ENCODE measurements at places on chromosomes 12 and 14. TPM values are rescaled to one million over a fixed set of nuclear protein-coding genes. Genes with fewer than 3 reads are reported as not detected.
A peak's percentile ranks its signal among the peaks of the same experiment; 100 is the strongest.

LHX5 gene
- 0.30 TPM for total RNA-seq

MYF5 gene
- not detected for total RNA-seq

- no peak overlapping the region for H3K27ac ChIP-seq
- peaks cover 2% of the 10 kb centered on the region for H3K36me3 ChIP-seq
- DNase-seq = no peak
- H3K27me3 ChIP-seq = no peaks in the 10 kb centered on the region
- no peak overlapping the region for H3K4me3 ChIP-seq
These were observed 10.4 kb downstream of the WDR20 start for GRCh38 chr14:102150083-102150482.

DNA sequence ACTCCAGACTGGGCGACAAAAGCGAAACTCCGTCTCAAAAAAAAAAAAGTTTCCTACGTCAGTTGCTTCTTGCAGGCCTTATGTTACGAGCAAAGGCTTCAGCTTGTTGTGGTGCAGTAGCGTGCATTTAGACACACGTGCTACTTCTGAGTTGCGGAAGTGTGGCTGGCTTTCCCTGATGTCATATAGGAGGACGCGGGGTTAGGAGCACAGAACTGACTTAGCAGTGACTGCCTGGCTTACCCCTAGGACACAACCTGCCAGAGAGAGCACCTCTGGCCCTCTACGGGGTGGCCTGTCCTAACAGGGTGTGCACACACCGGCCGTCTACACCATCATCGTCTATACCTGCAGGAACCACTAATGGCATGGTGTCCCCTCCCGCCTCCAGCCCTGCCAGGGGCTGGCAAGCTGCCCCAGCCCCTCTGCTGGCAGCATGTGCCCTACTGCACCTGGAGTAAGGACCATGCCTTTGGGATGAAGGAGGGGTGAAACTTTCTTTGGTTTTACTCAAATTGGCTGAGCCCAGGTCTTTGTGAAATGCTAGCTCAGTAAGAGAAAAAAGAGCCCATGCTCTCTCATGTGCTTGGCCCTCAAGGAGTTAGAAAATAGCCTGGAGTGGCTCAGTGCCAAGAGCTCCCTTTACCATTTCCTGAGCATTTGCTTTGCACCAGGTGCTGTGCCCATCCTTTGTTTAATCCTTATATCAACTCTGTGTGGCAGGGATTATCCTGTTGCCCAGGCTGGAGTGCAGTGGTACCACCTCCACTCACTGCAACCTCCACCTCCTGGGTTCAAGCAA, 1.7 kb upstream of the GPR68 start:
- H3K27me3 ChIP-seq = no peaks in the 10 kb centered on the region
- no peaks in the 10 kb centered on the region for H3K36me3 ChIP-seq

DNA sequence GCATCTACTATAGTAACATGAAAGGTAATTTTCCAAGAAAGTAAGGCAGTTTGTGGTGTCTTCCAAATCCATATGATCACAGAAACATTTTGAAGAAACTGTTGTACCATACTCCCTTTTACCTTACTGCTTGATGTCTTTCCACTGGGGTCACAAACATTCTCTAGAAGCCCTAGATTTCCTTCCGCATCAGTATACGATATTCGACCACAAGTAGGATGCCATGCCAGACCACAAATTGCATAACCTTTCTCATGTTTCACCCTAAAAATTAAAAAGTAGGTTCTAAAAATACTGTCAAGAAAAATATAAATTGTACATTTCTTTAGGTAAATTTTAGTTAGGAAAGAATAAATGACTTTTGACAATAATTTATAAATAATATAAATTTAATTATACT, 26.5 kb downstream of the WDHD1 start:
- no peaks in the 10 kb centered on the region for H3K4me1 ChIP-seq
- H3K27me3 ChIP-seq = no peaks in the 10 kb centered on the region
- H3K36me3 ChIP-seq = peaks cover 1% of the 10 kb centered on the region
- H3K27ac ChIP-seq = no peak overlapping the region
- no peak overlapping the region for H3K4me3 ChIP-seq

DNA sequence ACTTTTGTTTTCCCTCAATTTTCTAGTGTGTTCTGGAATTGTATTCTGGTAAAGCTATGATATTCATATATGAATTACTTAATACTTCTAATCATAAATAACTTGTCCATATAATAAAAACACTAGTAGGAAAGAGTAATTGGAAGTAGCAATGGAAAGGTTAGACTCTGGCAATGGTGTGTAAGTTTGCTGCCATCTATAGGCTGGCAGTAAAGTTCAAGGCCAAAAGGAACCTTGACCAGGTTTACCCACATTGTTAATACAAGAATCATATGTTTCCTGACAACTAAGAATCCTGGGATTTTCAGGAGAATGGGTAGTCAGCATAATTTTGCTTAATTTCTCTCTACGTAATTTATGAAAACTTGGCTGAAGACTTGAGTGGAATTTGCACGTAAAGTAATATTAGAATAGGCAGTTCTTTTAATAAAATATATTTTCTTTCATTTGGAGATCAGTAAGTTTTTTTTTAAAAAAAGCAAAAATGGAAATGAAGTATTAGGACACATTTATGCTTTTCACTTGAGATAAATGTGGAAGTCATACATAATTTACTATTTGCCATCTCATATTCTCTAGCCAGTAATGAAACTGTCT, 926.7 kb downstream of the GALC start:
- no peak overlapping the region for H3K4me3 ChIP-seq
- H3K27ac ChIP-seq = no peak overlapping the region
- H3K27me3 ChIP-seq = no peaks in the 10 kb centered on the region
- no peaks in the 10 kb centered on the region for H3K4me1 ChIP-seq
- peak; percentile 5 for DNase-seq

DNA sequence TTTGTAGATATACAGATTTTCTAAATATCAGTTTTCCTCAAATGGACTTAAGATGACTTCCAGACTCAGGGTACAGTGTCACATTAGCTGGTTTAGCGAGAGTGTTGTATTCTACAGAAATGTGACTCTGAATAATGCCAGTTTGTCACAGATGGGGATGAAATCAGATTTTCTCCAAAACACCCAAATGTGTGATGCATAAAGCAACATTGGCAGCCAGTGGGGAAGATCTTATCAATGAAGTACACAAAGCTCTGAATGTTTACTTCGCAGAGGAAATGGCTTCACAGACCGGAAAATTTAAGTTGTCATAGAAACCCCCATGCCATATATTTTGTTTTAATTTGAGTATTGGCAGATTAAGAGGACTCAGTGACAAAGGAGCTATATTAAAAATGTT, 29.9 kb downstream of the ANO4 start:
- H3K27me3 ChIP-seq = no peaks in the 10 kb centered on the region
- no peak overlapping the region for H3K4me3 ChIP-seq
- H3K4me1 ChIP-seq = no peaks in the 10 kb centered on the region
- no peak overlapping the region for H3K27ac ChIP-seq

- H3K36me3 ChIP-seq = no peaks in the 10 kb centered on the region
- no peak overlapping the region for H3K27ac ChIP-seq
- peaks cover 24% of the 10 kb centered on the region for H3K4me1 ChIP-seq
- H3K4me3 ChIP-seq = no peak overlapping the region
These were observed 25.6 kb upstream of the ARID4A start for GRCh38 chr14:58272588-58273372.

All from Caco-2 (cell line).